Hypothalamus (tissue), 51 donors: ENCODE measurements at places on chromosomes 13 and 19.
A peak's percentile ranks its signal among the peaks of the same experiment; 100 is the strongest.

- no peak for DNase-seq
These were observed 1713.1 kb upstream of the PCDH20 start for GRCh38 chr13:63128716-63129115.

DNA sequence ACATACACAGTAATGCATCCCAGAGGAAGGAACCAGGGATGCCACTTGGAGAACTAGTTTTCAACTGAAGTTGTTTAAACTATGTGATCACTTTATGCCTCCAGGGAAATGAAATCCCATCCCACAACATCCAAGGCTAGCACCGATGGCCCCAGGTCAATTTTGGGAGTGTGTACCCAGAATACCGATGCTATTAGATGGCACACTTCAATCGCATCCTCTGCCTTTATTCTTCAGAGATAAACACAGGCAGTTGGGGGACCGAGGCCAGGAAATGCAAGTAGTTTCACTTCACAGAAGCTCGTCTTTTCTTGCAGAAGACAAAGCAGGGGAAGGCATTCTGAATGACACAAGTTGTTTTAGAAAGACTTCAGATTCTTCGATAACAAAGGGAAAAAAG is 13.8 kb downstream of the STK24 start:
- DNase-seq = no peak

DNA sequence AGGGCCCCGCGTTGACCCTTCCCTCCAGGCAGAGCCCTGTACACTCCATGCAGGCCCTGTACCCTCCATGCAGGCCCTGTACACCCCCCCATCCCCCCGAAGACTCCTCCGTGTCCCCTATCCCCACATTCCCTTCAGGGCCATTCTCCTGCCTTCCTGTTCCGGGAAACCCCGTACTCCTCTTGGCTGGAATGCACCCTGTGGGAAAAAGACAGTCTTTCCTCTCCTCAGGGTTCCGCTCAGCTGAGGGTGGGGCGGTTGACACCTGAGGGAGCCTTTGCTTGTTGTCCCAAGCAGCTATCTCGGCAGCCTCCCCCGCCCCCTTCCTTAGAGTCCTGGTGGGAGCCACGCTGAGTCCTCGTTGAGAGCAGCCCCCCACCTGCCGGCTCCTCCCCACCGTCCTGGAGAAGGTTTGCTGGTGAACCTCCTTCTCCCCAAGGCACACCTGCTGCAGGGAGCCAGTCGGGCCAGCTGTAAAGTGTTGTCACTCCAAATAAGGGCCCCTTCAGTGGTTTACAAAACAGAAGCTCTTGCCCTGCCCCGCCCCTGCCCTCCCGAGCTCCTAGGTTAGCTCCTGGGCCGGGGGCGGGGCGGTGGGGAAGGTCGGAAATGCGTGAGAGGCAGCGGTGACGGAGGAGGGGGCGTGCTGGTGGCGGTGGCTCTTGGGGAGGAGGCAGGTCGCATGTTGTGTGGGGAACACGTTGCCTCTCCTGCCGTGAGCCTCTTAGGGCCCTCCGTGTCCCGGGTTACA is 1.5 kb downstream of the GNA11 start:
- no peak for DNase-seq

DNA sequence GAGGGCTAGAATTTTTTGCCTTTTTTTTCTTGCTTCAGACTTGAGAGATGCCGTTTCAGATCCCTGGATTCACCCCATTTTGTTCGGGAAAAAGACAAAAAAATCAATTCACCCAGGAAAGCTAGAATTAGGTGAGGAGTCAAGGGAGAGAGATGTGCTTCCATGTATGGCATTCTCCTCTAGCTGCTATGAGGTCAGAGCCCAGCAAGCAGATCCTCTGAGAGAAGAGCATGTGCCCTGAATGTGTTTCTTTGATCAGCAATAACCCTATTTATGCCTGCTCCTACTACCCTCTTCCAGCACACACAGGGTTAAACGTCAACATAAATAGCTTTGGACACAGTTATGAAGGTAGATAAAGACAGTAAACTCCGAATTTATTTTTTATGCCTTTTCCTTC is 53.6 kb downstream of the NDFIP2 start:
- no peak for DNase-seq

- no peak for DNase-seq
These were observed 388.1 kb downstream of the KCNRG start for GRCh38 chr13:50403311-50403710.

DNA sequence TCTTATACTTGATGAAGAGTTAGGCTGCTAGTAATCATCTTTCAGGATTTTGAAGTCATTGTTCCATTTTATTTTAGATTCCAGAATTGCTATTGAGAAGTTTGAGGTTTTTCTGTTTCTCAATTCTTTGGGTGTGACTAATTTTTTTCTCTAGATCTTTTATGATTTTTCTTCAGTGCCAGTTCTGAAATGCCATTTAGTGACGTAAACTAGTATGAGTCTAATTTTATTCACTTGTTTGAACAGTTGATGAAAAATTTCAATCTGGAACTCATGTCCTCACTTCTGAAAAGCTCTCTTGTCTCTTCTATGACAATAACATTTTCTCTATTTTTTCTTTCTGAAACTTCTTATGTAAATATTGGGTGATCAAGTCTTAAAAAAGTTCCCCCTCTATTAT is 188.5 kb upstream of the HTR2A start:
- DNase-seq = no peak

DNA sequence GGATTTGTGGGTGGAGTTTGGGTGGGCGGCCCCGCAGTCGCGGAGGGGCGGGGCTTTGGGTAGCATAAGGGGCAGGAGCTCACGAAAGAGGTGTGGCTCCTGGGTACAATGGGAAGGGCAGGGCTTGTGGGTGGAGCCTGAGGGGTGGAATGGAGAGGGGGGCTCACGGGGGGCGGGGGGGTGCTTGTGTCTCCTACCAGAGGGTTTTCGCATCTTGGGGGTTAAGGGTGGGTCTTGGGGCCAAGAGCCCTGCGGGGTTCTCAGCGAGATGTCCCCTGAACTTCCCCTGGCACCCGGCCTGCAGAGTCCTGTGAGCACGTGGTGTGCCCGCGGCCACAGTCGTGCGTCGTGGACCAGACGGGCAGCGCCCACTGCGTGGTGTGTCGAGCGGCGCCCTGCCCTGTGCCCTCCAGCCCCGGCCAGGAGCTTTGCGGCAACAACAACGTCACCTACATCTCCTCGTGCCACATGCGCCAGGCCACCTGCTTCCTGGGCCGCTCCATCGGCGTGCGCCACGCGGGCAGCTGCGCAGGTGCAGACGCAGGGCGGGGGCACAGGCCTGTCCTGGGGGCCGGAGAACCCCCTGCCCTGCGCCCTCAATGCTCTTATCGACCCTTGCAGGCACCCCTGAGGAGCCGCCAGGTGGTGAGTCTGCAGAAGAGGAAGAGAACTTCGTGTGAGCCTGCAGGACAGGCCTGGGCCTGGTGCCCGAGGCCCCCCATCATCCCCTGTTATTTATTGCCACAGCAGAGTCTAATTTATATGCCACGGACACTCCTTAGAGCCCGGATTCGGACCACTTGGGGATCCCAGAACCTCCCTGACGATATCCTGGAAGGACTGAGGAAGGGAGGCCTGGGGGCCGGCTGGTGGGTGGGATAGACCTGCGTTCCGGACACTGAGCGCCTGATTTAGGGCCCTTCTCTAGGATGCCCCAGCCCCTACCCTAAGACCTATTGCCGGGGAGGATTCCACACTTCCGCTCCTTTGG is 5.1 kb downstream of the FSTL3 start:
- DNase-seq = no peak

GRCh38 chr19:3963458-3964255 is 7.2 kb downstream of the DAPK3 start:
- no peak for DNase-seq

GRCh38 chr19:1252221-1252820 is 3.9 kb downstream of the MIDN start:
- DNase-seq = peak; percentile 97

DNA sequence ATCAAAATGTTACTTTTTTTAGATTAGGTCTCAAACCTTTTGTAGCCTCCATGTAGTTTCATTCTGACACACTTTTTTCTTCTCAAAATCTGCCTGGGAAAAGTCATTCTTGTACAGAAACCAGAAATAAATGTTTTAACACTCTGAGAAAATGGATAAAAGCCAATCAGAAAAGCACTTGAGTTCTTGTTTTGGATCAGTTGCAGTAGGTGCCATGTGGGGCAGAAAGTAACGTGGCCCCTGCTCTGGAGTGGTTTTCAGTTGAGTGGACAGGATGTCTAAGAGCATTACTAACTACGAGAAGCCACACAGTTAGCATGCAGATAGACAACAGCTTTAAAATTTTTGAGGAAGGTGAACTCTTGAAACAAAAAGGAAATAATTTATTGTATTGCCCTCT is 19.1 kb downstream of the GPR183 start:
- no peak for DNase-seq

DNA sequence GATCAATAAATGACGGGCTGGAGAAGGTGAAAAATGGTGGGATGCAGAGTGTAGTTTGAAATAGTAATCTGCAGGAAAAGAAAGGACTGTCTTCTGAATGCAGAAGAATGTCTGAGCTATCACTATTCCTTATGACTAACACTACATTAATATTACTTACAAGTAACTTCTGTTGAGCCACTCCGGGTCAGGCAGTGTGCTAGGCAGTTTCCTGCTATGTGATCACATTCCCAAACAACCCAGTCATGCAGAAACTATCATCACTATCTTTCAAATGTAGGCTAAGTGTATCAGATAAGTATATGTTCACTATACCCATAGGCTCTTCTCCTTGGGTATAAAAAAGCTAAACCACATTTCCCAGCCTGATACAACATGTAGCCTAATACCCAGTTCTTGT is 6.6 kb downstream of the ZNF599 start:
- no peak for DNase-seq

DNA sequence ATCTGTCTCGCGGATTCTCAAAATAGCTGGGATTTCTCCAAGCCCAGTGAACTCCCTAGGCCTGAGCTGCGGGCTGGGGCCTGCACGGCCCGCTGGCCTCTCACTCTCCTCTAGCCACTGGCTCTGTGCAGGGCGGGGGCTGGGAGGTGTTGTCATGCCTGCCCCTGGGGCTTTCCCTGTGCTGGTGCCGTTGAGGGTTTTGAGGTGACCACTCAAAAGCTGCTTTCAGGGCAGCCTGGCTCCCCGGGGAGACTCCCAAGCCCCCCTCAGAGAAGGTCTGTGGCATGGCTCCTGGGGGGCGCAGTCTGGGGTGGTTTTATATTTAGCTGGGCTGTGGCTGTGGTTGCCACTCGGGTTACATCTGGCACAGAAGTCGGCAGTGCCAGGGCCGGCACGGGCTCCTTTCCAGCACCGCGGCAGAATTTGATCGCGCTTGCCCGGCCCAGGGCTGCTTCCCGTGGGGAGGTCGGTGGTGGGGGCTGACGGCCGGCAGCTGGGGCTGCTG is 10.0 kb downstream of the NDUFB7 start:
- DNase-seq = peak; percentile 61

- DNase-seq = peak; percentile 96
These were observed at the start of gene ZNF737 for GRCh38 chr19:20565321-20566018. Gene ZNF737, minus strand, starts transcription at chr19:20565781. Its CDS starts 141 bp downstream, at chr19:20565640.

DNA sequence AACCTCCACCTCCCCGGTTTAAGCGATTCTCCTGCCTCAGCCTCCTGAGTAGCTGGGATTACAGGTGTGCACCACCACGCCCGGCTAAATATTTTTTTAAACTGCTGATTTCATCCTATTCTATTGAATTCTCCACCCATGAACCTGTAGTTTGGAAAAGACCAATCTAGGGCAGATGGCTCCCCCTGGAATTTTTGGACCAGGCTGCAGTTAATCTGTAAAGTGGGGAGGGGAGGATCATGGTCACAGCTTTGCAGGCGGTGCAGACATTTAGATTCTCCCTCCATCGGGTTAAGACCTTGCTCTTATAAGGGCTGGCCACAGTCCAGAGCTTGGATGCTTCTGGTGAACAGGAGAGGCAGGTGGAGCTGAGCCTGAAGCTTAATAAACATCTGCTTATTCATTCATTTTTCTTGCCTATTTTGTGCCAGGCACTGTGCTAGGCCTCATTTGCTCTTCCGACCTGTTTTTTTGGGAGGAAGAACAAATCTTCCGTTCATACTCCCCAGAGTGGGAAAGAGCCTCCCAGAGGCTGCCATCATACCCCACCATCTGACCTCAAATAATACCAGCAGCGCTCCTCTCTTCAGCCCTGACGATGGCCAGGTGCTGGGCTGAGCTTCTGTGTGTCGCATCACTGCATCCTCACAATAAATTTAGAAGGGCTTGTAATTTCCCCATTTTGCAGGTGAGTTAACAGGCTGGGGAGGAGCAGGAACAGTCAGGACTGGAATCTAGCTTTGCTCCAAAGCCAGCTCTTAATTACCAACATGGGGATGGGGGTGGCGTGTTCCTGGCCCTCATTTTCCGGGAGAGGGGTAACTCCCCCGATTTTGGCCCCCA is 902 bp upstream of the CCDC106 start:
- DNase-seq = no peak

- no peak for DNase-seq
These were observed 46.2 kb downstream of the GATAD2A start for GRCh38 chr19:19451429-19452242.

DNA sequence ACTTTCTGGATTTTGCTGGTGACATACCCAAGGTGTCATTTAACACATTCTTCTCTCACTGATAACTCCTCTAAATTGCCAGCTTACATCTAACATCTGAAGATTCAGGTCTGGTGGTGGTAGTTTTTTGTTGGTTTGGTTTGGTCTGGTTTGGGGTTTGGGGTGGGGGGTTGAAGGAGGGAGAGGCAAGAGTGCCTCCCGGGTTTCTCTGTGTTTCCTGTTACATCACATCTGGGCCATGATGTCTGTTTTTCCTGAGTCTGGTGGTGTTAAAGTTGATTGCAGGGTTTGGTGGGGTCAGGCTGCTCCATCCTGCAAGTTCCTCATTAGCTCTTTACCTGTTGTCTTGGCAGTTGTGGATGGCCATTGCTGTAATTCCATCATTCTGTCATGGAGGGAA is 155.8 kb upstream of the UBL3 start:
- no peak for DNase-seq

DNA sequence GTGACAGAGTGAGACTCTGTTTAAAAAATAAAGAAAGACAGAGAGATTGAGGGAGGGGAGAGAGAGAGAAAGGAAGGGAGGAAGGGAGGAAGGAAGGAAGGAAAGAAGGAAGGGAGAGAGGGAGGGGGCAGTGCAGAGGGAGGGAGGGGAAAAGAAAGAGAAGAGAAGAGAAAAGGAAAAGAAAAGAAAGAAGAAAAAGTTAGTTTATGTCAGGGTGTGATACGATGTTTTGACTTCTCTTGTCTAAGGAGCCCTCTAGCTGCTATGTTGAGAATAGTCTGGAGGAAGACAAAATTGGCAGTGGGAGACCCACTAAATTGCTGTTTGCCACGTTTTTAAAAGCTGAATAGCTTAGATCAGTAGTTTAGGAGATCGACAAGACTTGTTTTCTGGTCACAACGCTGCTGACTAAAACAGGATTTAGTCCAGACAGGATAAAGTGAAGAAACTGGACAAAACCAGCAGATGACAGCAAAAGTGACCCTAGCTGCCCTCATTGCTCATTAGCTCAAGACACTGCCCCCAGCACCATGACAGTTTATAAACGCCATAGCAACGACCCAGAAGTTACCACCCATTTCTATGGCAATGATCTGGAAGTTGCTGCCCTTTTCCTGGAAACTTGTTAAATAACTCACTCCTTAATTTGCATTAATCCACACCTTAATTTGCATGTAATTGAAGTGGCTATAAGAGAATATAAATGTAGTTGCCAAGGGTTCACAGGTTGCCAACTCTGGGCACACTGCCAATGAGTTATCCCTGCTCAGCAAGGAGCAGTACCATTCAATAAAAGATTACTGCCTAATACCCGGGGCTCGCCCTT is 11.1 kb downstream of the TEX101 start:
- DNase-seq = no peak
